ENCODE measurements at places on chromosomes 16 and 17. TPM values are rescaled to one million over a fixed set of nuclear protein-coding genes. Genes with fewer than 3 reads are reported as not detected.

- no peak for DNase-seq
Measured at GRCh38 chr17:48282303-48282702, 147.7 kb downstream of the SKAP1 start.

- no peak for DNase-seq
Measured at GRCh38 chr17:46121841-46122485, 71.3 kb downstream of the KANSL1 start.

- DNase-seq, result no peak
Measured at GRCh38 chr16:13645601-13646245, 274.2 kb upstream of the ERCC4 start.

DNA sequence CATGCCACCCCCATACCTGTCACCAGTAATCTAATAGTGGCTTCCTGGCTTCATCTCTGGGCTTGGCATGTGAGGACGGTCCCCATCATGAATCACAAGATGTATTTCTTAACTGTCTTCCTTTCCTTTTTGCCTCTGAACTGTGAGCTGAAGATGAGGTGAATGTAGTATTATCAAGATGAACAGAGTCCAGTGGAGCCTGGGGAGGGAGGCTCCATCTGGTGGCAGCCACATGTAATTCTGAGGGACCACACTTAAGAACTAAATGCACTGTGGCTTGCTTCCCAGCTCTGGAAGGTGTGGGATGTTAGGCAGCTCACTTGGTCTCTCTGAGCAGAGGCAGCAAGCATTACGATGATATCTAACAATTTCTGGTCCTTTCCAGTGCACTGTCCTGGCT is 354.9 kb upstream of the ASIC2 start:
- DNase-seq, result no peak

DNA sequence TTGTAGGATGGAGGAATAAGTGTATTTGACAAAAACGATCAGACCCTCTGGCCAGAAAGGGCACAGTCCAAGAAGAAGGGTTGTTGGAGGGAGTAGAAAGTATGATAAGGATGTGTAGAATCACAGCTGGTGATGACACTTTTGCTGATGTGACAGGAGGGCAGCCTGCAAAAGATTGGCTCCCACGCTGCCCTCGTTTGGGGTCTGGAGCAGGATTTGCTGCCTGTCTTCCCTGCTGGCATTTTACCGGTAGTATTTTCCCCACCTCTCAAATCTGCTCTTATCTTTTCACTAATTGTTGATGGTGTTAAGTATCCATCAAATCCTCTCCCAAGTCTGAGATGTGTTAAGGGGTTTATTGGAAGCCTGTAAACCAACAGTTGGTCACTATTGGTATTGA is 208.8 kb downstream of the CCDC182 start:
- DNase-seq, result no peak

GRCh38 chr17:61418449-61418848 is 18.8 kb downstream of the TBX2 start:
- no peak for DNase-seq

- no peak for DNase-seq
Measured at GRCh38 chr16:52967744-52968143, 85.0 kb downstream of the CHD9NB start.

DNA sequence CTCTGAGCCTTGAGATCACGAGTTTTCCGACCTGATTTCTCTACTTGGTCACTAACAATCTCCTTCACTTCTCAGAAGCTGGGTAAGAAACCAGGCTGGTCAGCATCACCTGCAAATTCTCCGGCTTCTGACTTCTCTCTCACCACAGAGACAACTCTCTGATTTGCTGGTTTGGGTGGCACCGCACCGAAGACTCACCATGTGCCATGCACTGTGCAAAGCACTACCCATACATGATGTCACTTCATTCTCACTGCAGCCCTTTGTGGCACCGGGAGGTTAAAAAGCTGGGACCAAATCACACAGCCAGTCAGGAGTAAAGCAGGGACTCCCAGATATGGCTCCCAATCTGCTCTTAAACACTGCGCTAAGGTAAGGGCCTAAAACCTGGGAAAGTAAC is 647 bp downstream of the VAC14 start:
- DNase-seq, result no peak

DNA sequence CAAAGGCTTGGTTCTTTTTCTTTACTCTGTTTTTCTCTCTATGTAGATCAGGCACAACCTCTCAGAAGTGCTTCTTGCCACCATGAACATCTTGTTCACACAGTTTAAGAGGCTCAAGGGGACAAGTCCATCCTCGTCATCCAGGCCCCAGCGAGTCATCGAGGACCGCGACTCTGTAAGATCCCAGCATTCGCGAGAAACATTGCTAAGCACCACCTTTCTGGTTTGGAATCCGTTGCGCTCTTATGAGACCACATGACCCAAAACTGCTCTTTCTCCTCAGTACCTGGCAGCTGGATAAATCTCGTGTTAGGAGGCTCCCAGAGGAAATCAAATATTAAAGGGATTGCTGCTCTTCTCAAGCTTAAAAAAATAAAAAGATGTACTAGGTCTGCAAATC is 23.3 kb upstream of the SLC12A3 start:
- DNase-seq, result no peak

GRCh38 chr17:77140878-77141767 is at the start of gene SEC14L1:
Gene SEC14L1, plus strand, starts transcription at chr17:77140969. Its CDS starts 2,628 bp downstream, at chr17:77143597.
- DNase-seq, result peak; percentile 44

DNA sequence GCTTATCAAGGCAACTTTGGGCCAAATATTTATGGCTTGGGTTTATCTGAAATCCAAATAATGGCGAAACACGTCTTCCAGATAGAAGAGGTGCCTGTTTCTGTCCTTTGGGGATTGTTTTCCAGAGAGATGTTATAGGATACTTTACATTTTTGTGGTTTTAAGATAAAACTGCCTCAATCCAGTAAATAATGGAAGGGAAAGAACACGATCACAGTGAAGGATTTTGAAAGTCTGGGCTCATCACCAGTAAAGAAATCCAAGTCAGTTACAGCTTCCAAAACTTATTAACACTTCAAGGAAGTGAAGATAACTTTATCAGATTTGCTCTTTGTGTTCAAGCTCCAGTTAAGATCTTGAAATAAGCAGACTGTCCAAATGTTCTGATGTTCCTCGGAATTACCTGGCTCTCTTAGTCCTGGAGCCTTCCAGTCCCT is 30.1 kb downstream of the DNAH2 start:
- DNase-seq, result peak; percentile 95

ASPHD1 gene
- 1.5 TPM for total RNA-seq

SDF2 gene
- 36.9 TPM for total RNA-seq

PLEKHH3 gene
- 15.5 TPM for total RNA-seq

KRT31 gene
- 0.09 TPM for total RNA-seq

P2RX5 gene
- total RNA-seq, result 1.2 TPM

NPIPB12 gene
- 12.1 TPM for total RNA-seq

SNF8 gene
- total RNA-seq, result 72.6 TPM

SLC47A1 gene
- 0.27 TPM for total RNA-seq
